ENCODE measurements at places on chromosomes 4 and X.

- no peak for DNase-seq
Observed at GRCh38 chrX:13094828-13095341, 50.5 kb upstream of the FAM9C start.

DNA sequence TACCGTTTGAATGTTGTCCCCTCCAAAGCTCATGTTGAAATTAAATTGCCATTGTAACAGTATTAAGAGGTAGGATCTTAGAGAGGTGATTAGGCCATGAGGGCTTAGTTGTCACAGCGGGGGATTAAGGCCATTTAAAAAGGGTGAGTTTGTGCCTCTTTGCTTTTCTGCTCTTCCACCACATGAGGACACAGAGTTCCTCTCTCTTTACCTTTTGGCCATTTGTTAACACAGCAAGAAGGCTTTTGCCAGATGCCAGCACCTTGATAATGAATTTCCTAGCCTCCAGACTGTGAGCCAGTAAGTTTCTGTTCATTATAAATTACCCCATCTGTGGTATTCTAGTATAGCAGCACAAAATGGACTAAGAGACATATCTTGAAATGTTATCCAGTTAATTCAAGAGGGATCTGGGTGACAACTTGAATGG, 7.8 kb upstream of the HERC3 start:
- no peak for DNase-seq

- DNase-seq: no peak
Observed at GRCh38 chrX:10240918-10241317, 84.1 kb downstream of the CLCN4 start.

- DNase-seq: no peak
Observed at GRCh38 chr4:111992351-111993168, 152.7 kb upstream of the FAM241A start.

DNA sequence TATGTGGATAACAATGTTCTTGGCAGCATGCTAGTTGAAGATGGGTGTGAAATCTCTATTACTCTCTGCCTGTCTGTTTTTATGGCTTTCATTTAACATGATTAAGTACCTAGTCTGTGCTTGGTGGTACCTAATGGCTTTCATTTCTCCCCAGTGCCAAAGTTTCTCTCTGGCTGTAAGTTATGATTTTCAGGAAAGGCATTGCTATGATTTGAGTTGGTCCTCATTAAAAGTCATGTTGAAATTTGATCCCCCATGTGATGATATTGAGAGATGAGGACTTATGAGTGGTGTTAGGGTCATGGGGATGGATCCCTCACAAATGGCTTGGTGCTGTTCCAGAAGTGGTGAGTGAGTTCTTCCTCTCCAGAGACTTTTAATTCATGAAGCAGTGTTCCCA, 162.4 kb upstream of the IL15 start:
- no peak for DNase-seq

DNA sequence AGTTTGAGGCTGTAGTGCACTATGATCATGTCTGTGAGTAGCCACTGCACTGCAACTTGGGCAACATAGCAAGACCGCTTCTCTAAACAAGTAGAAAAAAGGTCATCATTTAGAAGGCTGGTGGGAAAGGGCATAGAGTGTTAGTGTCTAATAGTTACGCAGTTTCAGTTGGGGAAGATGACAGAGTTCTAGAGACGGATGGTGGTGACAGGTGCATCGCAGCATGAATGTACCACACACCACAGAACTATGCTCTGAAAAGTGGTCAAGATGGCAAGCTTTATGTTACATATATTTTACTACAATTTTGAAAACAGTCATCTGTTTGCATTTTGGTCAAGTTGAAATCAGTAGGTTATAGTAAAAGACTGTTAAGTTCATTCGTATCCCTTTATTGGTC, 23.7 kb upstream of the CLDN34 start:
- DNase-seq: no peak

GRCh38 chr4:57100979-57101651, 9.1 kb downstream of the IGFBP7 start:
- DNase-seq: no peak

DNA sequence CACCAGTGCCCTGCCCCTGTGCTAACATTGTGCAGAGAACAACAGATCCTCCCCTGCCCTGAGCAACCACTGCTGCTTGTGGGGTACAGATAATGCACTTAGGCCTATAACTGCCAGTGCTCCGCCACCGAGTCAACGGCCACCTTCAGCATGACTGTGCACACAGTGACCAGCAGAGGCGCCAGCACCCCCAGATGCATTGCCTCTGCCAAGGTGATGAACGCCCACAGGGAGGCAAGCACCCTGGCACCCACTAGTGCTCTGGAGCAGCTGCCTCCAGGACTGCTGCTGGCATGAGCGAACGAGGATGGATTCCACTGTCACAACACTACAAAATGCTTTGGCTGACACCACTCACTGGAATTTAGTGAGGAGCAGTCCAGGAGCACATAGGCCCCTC, 38.2 kb downstream of the SPIN2B start:
- DNase-seq: no peak

DNA sequence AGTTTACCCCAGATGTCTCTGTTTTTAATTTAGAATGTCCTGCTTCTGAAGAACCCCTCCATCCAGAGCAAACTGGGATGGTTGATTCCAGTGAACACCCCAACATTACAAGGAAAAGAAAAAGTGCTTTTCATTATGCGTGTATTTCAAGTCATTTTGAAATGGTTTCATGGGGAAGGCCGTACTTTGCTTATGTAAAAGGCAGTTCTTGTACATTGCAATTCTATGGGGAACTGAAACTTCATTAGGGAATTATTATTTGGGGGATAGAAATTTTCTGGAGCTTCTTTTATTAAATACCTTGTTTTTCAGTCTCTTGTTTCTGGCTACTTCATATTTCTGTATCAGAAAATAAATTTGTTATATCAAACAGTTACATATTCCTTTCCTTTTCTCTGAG, 96.9 kb upstream of the ZNF518B start:
- DNase-seq: no peak

- no peak for DNase-seq
Observed at GRCh38 chr4:66284991-66285451, 614.7 kb upstream of the EPHA5 start.

- no peak for DNase-seq
Observed at GRCh38 chr4:39620551-39621313, 17.9 kb downstream of the SMIM14 start.

DNA sequence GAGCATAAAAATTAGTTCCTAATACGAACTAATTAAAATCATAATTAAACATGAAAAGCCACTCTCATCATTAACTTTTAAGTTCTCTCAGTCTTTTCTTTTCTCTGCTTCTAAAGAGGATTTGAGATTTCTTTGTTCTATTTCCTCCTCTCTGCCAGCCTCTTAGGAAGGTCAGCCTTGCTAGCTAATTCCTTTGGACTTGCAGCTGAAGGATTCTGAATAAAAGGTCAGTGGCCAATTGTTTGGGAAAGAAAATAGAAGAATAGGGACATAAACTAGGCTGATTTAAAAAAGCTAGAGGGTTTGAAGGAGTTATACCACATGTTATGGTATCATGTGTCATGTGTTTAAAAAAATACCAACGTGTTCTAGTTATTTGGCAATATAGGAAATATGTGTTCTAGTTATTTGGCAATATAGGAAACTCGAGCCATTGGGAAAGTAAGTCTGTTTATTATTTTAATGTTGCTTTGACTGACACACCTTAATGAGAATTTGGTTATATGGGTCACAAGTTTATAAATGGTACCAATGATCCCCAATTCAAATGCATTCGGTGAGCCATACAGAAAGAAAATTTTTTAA, 1668.7 kb upstream of the PCDH7 start:
- no peak for DNase-seq

- no peak for DNase-seq
Observed at GRCh38 chr4:95358421-95358820, 190.4 kb downstream of the UNC5C start.

GRCh38 chr4:113483131-113483530, 278.4 kb downstream of the CAMK2D start:
- DNase-seq: no peak

DNA sequence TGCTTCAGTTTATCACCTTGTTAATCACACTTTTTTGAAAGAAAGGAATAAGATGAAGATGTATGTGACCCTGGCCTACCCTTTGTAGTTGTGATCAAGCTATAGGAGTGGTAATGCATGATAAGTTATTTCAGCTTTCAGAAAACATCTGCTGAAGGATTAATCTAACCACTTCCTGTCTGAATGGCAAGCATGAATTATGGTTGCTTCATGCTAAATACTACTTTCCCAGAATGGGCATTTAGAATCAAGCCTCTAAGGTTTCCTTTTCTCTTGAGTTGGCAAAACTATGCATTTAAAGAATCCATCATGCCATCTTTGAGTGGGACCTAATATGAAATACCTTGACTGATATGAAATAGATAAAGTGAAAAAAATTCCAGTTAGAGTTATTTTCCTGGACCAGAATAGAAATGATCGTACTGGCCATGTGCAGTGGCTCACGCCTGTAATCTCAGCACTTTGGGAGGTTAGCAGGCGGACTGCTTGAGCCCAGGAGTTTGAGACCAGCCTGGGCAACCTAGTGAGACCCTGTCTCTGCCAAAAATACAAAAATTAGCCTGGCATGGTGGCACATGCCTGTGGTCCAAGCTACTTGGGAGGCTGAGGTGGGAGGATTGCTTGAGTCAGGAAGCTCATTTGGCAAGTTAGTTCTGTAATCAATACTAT, 59.1 kb downstream of the ANXA3 start:
- DNase-seq: no peak

DNA sequence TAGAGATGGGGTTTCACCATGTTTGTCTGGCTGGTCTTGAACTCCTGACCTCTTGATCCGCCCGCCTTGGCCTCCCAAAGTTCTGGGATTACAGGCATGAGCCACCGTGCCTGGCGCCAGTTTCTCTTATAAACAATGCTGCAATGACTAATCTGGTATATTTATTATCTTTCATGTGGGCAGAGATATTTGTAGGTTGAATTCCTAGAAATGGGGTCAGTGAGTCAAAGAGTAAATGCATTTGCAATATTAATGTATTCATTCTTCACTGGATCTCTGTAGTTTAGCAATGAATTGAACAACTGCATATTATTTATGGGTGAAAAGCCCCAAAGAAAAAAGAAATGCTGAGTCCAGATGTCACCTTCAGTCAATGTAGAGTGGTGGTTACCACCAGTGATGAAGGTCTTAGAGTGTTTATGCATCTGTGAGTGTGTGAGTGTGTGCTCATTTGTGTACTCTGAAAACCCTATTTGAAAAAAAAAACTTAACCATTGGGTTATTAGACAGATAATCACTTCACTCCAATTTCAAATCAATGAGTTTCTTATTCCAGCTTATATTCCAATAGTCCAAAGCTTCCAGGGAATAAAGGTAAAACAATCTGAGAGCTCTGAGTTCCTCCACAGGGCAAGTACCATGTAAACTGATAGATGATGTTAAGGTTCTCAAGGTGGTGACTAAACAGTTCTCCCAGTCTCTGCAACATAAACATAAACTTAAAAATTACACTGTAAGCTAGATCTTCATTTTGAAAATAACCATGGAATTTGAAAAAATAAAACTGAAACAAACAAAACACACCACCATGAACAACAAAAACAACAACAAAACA, 22.6 kb upstream of the CD38 start:
- no peak for DNase-seq

- no peak for DNase-seq
Observed at GRCh38 chr4:83582289-83582785, 46.4 kb downstream of the GPAT3 start.

DNA sequence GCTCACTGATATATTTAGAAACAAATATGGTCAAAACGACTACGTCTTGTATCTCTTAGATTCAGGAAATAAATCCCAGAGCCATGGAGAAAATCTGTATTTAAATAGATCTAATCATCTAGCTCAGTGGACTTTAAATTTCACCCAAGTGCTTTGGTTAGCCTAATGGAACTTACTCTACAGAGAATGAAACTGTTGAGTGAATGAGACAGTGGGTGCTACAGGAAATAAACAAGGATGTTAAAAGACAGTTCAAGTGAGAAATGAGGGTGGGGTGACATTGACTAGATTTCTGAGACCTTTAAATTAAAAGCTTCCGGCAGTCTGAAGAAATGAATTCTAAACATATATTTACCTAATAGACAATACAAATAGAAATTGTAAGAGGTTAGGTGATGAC, 2197.0 kb downstream of the ARAP2 start:
- no peak for DNase-seq

DNA sequence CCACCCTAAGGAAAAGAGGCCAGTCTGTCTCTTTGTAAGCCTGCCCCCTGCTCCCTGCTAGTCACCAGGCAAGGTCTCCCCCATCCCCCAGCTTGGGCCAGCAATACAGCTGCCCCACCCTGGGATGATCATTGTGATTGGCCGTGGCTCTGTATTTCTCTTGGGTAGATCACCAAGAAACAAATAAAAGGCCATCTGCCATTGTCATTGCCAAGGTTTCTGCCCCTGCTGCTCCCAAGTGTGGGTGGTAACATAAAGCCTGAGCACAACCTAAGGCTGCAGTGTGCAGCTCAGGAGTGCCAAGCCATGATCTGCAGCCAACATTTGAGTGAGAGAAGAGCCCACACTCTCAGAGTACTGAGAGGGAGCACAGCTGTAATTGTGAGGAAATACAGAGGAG, 241.0 kb upstream of the POF1B start:
- no peak for DNase-seq

DNA sequence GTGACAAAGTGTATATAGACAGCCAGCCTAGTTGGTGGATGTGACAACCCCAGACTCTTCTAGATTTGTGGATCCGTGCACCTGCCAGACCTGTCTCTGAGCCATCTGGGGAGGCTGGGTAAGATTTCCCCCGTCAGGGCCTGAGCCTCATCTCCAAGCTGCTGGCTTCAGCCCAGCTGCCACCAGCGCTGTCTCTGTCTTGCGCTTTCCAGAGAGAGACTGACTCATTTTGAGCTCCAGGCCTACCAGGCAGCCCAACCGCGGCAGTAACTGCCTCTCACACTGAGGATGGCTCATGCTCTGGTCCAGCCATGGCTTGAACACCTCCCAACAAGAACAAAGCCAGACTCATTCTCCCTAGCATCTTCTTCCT, 26.4 kb downstream of the NOP14 start:
- DNase-seq: no peak

All from stimulated activated CD4-positive, alpha-beta T cell treated with anti-CD3 and anti-CD28 coated beads, Interleukin-1b, Interleukin-23, amount 100 ng/mL, for 1 hour (primary cell).